Bone marrow (tissue), 2 donors: ENCODE measurements at places on chromosomes 6 and 20.

GRCh38 chr6:170134031-170134470 lies 156.8 kb downstream of the DLL1 start:
- DNase-seq, result no peak

- DNase-seq, result no peak
These were observed 56.3 kb downstream of the EZR start for GRCh38 chr6:158762787-158763433.

- DNase-seq, result no peak
These were observed 19.0 kb downstream of the EPB41L1 start for GRCh38 chr20:36173451-36173933.

DNA sequence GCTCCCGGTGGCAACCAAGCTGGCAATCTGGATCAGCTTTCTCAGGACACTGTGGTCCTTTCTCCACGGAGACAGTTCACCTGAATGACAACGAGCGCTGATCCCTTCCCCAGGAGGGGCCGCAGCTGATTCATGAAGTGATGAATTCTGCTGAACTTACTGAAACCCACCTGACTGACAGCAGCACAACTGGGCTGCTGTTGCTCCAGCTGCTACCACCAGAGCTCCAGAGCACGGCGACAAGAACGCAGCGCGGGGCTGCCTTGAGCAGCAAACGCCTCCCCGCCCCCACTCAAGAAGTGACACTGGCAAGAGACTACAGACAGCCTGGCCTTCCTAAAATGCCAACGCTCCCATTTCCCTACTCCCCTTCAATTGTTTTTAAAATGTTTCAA lies 10.0 kb downstream of the PXDC1 start:
- no peak for DNase-seq

GRCh38 chr6:52149949-52150348 lies 36.2 kb upstream of the IL17A start:
- no peak for DNase-seq

GRCh38 chr6:113636357-113636824 lies 220.8 kb upstream of the MARCKS start:
- DNase-seq, result no peak

DNA sequence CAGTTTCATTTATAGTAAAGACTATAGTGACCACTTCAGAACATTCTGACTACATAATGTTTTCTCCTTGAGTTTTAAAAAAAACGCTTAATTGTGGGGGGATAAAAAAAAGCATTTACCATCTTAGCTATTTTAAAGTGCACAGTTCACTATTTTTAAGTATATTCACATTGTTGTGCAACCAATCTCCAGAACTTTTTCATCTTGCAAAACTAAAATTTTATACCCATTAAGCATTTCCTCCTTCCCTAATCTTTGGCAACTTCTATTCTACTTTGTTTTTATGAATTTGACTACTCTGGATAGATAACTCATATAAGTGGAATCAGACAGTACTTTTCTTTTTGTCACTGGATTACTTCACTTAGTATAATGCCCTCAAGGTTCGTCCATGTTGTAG lies 62.3 kb downstream of the FKBP5 start:
- no peak for DNase-seq

GRCh38 chr20:45887346-45887715 lies at the start of gene SPATA25:
Gene SPATA25 (minus strand): TSS chr20:45887622. CDS start chr20:45887590, 32 bp downstream.
- DNase-seq, result no peak

DNA sequence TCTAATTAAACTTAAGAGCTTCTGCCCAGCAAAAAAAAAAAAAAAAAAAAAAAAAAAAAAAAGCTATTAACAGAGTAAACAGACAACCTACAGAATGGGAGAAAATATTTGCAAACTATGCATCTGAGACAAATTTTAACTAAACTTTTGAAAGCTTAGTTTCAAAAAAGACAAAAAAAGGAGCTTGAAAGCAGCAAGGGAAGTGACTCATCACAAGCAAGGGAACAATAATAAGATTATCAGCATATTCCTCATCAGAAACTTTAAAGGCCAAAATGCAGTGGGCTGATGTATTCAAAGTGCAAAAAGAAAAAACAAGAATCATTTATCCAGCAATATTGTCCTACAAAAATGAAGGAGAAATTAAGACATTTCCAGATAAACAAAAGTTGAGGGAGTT lies 158.6 kb downstream of the RNF144B start:
- DNase-seq, result no peak

GRCh38 chr20:45545754-45546453 lies 1.3 kb downstream of the EPPIN start:
- no peak for DNase-seq

GRCh38 chr20:20231528-20232298 lies 136.2 kb upstream of the INSM1 start:
- no peak for DNase-seq
